ENCODE measurements at places on chromosomes 16 and 17.

DNA sequence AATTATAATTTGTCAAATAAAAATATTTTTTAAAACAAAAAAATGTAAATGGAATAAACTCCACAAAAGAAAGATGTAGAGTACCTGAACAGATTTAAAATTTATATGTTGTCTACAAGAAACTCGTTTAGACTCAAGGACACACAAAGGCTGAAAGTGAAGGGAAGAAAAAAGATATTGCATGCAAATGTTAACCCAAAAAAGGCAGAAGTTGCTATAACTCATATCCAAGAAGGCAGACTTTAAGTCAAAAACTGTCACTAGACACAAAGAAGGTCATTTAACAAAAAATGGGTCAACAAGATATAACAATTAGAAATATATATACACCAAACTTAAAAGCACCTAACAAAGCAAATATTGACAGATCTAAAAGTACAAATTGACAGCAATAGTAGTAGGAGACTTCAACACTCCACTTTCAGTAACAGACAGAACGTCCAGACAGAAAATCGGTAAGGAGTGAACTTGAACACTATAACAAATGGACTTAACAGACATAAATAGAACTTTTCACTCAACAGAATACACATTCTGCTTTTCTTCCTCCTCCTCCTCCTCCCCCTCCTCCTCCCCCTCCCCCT lies 40.8 kb upstream of the MYLK3 start:
- peak; percentile 39 for DNase-seq

DNA sequence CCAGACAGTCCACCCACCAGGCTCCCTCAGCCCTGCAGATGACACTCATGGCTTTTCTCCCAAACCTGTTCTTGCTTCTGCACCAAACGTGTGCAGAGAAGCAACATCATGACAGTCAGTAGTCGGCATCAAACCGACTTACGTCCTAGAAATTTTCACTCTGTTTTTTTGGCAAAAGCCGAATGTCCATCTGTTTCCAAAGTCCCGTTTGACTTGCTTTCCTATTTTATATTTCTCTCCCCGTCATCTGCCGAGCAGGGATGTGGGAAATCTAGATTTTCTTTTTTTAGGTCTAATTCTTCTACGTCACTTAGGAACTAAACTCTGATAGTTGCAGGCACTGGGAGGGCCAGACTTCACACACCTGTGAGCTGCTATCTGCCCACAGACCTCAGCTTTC lies 104.9 kb downstream of the RMI2 start:
- DNase-seq: no peak

GRCh38 chr16:54142787-54143186 lies 143.8 kb downstream of the IRX3 start:
- no peak for DNase-seq

- no peak for DNase-seq
Measured at GRCh38 chr17:3989041-3989886, 25.0 kb upstream of the ATP2A3 start.

DNA sequence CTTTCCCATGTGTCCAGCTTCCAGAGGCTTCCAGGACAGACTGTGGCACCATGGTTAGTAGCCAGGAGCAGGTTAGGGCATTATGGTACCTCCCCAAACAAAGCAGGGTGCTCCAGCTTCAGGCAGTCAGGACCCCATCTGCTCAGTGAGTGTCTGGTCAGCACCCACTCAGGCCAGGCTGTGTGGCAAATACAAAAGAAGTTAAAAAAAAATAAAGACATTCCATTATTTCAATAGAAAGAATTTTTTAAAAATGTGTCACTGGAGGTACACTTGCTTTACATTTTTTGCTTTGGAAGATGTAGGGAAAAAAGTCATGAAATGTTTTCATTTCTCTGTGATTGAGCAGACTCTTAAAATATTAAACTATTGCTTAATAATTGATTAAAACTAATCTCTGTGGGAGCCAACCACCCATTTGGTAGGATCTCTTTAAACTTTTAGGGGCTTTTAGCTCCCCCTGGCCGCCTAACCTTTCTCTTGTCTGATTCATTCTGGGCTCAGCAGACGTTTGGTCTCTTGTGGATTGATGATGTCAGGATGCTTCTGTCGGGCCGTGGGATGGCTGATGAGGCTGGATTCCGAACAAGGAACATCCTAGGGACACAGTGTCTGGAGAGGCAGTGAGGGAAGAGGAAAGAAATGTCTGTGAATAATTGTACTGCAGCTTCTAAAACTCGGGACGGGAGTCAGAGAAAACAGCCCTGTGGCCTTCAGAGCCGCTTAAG lies 28.4 kb upstream of the NPTX1 start:
- DNase-seq: no peak

DNA sequence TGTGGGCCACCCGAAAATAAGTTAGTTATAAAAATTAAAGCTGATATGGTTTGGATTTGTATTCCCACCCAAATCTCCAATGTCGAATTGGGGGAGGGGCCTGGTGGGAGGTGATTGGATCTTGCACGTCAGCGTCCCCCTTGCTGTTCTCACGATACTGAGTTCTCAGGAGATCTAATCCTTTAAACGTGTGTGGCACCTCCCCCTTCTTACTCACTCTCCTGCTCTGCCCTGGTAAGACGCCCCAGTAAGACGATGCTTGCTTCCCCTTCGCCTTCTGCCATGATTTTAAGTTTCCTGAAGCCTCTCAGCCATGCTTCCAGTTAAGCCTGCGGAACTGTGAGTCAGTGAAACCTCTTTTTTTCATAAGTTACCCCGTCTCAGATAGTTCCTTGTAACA lies 35.4 kb downstream of the SYCE1L start:
- DNase-seq: no peak

DNA sequence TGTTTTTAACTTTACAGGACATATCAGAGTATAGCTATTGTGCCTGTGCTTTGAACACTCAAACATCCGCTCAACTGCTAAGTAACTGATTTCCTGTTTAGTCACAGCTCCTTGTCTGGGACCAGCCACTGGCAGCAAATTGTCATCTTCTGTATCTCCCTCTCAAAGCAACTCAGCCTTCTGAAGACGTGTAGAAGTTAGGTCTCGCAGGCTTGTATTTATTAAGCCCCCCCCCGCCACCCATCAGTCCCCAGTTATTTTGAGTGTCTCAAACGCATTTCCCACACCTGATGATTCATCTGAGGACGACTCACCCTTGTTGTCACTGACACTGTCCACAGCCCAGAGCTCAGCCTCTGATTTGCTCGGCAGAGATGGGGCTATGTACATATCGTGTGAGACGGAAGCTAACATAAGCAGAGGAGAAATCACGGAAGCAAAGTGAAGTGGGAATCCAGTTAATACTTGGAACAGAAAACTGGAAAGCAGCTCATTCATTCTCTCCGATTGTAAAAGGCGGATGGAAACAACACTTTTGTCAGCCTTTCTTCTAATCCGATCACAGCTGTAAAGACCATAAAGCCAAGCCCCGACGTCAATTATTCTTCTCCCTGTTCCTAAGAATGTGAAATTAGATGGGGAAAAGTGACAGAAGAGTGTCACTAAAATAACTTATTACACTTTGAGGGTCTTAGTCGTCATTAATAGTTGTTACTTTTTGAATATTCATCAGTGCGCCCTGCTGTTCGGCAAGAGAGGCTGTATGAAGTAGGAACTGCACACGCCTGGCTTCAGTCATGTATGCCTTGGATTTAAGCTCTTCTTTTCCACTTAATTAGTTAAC lies 64.2 kb downstream of the PITPNC1 start:
- peak; percentile 82 for DNase-seq

DNA sequence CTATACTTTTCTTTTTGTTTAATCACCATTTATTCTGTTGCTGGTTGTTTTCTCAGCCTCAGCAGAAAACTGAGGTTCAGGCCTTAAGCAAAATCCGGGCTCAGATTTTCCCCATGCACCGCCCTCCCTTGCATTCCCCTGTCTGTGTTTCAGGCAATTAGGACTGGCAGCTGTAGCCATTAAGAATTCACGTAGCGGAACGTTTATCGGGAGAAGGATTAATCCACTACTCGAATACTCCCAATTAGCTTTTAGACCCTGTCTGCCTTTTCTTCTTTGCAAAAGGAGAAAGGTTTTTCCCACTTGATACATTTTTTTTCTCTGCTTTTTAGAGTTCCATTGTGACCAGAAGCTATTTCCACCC lies 173.1 kb downstream of the RPTOR start:
- no peak for DNase-seq

- DNase-seq: no peak
Measured at GRCh38 chr16:78405833-78406232, 306.4 kb downstream of the WWOX start.

GRCh38 chr17:540631-541030 lies 174.0 kb downstream of the VPS53 start:
- no peak for DNase-seq

DNA sequence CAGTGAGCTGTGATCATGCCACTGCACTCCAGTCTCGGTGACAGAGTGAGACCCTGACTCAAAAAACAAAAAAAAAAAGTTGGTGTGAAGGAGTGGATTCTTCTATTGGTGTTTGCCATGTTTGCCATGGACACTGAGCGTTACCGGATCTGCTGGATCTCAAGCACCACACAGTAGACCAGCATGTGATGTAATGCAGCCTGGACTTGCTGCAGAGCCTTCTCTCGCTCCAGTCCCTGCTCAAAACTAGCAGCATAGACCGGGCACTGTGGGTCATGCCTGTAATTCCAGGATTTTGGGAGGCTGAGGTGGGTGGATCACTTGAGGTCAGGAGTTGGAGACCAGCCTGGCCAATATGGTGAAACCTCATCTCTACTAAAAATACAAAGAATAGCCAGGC lies 50.4 kb downstream of the BCL7C start:
- DNase-seq: no peak

DNA sequence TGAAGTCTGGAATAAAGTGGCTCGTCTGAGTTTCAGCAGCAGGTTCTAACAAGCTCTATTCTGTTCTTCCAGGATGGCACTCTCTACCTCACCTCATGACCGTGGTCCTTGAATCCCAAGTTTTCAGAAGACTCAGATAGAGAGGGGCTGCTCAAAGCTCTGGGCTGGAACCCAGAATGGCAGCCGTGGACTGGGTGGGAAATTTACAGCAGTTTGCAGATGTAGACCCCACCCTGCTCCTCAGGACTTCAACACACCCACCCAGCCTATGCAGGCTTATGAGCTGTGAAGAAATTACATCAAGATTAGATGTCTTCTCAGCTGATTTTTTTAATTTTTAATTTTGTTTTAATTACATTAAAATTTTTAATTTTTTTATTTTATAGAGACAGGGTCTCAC lies 59.4 kb downstream of the METRNL start:
- no peak for DNase-seq

- DNase-seq: no peak
Measured at GRCh38 chr17:82933911-82934310, 94.1 kb upstream of the ZNF750 start.
